ENCODE measurements at places on chromosomes 12 and 14.

DNA sequence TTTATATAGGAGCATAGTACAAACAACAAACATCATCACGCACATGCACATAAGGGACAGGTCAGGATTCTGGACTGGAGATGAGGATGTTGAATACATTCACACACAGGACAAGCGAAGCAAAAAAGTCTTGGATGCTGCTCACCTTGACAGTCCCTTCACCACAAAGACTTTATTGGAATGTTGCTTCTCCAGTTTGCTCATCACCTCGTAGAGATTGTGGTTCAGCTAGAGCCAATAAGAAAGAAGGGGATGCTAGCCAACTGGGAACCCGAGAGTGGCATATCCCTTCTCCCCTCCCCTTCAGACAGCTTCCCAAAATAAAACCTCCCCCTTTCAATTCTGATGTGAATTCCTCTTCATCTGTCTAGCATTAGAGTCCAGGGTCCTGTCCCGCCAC is 25.4 kb upstream of the SMAGP start:
- DNase-seq = no peak

DNA sequence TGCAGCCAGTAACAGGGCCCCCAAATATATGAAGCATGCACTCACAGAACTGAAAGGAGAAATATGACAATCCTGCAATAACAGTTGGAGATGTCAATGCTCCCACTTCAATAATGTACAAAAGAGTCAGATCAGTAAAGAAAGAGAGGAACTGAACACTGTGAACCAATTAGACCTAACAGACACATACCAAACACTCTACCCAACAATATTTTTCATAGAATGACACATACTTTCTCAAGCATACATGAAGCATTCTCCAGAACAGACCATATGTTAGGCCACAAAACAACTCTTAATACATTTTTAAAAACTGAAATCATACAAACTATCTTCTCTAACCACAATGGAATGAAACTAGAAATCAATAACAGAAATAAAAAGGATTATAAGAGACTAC is 80.2 kb downstream of the ELK3 start:
- no peak for DNase-seq

DNA sequence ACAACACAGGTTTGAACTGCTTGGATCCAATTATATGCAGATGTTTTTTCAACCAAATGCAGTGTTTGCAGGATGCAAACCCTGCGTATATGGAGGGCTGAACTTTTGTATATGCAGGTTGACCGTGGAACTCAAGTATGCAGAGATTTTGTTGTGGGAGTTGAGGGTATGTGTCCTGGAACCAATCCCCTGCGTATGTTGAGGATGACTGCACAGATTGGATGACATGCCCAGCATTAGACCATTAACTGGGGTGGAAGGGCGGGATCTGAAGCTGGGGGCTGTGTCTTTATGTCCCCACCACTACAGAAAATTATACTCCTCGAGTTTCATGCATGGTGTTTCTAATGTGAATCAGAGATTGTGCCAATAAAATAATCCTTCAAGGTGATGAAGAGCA is 162.2 kb upstream of the RMST start:
- no peak for DNase-seq

DNA sequence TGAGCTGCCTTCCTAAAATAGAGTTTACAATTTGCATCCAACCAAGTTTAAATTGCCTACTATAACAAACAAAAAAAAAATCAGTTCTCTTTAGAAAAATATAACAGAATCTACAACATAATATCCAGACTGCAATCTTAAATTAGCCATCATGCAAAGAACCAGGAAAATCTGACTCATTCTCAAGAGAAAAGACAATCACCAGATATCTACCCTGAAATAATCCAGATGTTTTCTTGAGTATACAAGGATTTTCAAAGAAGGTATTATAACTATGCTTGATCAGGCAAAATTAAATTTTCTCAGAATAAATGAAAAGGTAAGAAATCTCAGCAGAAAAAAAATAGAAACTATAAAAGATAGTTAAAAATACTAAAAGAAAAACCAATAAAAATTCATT is 115.6 kb downstream of the CCER1 start:
- no peak for DNase-seq

GRCh38 chr12:27511031-27511722 is 12.8 kb upstream of the PPFIBP1 start:
- DNase-seq = no peak

DNA sequence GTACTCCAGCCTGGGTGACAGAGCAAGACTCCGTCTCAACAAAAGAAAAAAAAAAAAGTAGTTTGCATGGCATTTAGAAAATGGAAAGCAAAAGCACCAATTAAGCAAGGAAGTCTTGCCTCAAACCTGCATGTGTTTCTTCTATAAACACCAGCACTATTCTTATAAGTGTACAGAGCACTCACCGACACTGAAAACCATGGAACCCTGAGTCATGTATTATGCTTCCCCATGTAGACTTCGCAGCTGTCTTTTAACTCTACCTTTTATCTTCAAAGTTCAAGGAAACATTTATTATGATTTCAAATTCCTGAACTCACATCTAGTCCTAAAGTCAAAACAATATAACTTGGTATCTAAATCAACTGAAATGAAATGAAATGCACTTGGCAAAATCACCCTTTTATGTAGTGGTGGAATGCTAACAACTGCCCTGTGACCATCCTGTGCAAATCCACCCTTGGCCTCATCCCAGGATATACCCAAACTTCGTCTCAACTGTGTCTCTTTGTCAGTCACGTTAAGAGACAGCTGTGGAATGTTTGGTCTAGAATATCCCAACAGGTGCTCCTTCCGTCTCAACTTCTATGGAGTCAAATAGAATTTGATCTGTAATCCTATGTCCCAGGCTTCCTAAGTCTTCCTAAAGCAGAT is 4.8 kb downstream of the BCAT1 start:
- DNase-seq = no peak

DNA sequence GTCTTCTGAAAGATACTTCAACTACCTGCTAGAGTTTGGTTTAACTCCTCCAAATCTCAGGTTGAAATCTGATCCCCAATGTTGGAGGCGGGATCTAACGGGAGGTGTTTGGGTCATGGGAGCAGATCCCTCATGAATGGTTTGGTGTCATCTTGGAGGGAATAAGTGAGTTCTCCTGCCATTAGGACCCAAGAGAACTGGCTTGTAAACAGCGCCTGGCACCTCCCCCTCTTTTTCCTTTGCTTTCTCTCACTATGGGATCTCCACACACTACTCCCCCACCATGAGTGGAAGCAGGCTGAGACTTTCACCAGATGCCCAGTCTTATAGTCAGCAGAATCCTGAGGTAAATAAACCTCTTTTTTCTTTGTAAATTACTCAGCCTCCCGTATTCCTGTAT is 2.5 kb downstream of the CNIH1 start:
- no peak for DNase-seq

GRCh38 chr14:59585891-59586554 is 9.4 kb upstream of the CCDC175 start:
- DNase-seq = no peak

- DNase-seq = peak; percentile 11
These were observed 145.3 kb downstream of the TTLL5 start for GRCh38 chr14:75806352-75806832.

GRCh38 chr14:22519877-22520685 is 68.9 kb downstream of the DAD1 start:
- no peak for DNase-seq

DNA sequence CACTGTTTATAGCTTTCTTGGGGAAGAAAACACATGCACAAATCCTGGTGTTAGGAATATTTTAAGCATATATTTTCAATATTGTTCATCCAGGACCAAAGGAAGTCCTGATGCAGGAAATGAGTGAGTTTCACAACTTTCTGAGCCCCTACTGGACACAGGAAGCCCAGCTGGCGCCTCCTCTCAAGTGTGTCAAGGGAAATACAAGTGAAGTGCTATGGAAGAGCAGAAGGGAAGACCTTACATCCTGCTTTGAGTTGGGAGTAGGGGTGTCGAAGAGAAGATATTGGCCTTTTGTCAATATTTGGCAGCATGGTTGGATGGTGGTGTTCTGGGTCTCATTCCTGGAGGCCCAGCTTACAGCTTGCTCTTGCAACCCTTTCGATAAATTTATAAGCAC is 66.1 kb upstream of the ZDHHC17 start:
- DNase-seq = no peak

DNA sequence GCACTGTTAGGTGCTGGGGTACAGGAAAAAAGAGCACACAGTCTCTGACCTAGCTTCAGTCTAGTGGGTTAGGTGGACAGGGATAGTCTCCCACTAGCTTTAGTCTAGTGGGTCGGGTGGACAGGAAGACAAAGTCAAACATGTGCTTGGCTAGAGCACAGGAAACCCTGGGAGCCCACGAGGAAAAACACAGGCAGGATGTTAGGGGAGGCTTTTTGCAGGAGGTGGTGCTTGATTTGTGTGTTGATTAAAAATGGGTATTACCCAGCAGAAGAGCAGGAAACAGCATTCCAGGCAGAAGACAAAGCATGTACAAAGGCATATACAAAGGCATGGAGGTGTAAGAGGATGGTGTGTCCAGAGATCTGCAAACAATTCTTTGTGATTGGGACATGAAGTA is 23.3 kb downstream of the SLC38A2 start:
- DNase-seq = no peak

GRCh38 chr14:95707327-95707726 is 6.6 kb downstream of the TCL1A start:
- no peak for DNase-seq

- DNase-seq = no peak
These were observed 36.4 kb upstream of the EML1 start for GRCh38 chr14:99756796-99757195.

GRCh38 chr12:71694099-71694820 is 8.4 kb downstream of the TMEM19 start:
- DNase-seq = no peak

DNA sequence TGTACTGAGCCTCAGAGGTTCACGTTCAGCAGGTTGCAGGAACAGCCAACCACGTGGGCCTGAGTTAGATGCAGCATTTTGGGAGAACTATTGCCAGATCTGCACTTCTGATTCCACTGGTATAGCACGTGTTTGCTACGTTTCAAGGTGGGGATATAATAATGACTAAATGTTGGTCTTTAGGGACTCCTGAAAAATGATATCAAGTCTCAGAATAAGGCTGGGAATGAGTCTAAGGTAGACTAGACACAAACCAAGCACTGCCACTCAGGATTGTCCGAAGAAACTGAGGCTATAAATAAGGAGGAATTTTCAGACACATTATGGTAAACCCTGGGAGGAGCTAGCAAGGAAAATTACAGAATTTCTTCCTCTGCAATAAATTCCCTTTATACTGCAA is 98.1 kb downstream of the ESR2 start:
- DNase-seq = no peak

DNA sequence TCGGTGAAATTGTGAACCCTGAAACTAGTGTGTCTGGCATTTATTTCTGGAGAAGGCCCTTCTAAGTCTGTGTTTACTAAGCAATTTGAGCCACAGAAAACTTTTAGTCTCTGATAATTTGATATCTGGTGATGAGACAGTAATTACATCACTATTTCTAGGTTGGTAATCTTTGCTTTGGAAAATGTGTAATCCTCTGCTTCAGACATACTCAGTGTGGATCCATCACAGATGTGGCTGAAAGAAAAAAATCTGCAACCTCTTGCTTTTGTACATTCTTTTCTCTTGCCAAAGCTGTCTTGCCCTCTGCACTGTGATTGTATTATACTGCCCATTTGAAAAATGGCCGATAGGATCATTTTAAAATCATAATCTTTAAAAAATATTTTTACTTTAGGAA is 78.1 kb downstream of the PELI2 start:
- no peak for DNase-seq

DNA sequence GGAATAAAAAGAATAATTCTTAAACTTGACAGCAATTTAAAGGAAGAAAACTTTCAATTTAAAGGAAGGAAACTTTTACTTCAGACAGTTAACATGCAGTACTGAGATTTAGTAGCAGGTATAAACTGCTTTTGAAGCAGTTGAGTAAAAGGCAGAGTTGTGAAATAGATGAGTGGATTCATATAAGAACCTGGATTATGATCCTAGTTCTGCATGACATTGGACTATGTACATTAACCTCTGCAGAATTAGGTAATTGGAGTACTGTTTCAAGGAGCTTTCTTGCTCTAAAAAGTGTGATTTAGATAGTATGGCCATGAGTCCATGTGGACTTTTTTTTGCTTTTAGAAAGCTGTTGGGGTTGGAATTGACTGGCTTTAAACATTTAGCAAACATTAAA is 29.7 kb downstream of the ATP2A2 start:
- no peak for DNase-seq

DNA sequence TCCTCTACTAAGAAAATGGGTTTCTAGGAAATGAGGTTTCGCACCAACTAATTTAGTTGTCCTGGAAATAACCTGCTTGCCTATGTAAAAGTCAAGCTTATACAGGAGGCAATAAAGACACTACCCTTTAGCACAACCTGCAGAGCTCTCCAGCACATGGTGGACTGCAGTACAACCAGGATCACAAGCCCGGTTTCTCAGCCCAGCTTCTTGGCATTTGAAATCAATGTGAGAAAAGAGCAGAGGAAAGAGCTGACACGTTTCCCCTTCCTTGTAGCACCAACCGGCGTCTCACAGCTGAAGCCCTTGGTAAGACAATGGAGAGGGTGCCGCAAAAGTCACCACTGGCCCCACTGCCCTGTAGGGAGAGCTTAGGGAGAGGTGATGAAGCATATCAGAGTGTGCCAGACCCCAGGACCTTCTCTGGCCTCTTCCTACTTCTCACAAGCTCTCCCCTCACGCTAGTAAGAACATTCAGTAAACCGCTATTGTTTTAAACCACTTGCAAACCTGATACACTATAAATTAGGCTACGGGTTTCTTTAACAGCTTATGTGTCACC is 8.6 kb downstream of the SPTLC2 start:
- no peak for DNase-seq

DNA sequence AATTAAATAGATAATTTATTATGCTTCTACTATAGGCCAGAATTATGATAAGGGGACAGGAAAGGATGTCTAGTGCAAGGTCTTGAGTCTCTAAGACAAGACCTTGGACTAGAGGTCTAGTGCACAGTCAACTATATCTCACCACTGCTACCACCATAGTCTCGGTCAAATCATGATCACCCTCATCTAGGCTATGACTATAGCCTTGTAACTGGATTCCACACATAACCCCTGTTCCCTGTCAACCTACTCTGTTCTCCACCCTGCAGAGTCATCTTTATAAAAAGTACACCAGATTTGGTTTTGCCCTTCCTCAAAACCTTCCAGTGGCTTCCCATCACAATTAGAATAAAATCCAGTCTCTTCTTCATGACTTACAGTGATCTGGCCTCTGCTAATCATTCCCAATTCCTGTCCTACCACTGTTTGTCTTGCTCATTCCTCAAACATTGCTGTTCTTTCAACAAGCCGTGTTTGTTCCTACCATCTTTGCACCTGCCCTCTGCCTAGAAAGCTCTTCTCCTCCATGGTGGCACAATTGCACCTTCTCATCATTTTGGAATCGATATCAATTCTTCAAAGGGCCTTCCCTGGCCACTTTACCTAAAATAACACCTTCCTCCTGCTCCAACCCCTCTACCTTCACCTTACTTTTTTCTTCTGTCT is 169.4 kb downstream of the FOXN3 start:
- no peak for DNase-seq
